SK-N-SH (cell line): ENCODE measurements at places on chromosomes 1 and 21. TPM values are rescaled to one million over a fixed set of nuclear protein-coding genes. Genes with fewer than 3 reads are reported as not detected.

GRCh38 chr1:78045563-78045925, 222 bp upstream of the GIPC2 start:
- H3K4me3 ChIP-seq = no peak overlapping the region
- no peak overlapping the region for H3K27ac ChIP-seq
- no peaks in the 10 kb centered on the region for H3K27me3 ChIP-seq
- H3K4me1 ChIP-seq = no peaks in the 10 kb centered on the region; the same call in 1 of the 2 replicates

Gene SYNC
- 25.6 and 32.0 TPM in 2 replicates for polyA plus RNA-seq

DNA sequence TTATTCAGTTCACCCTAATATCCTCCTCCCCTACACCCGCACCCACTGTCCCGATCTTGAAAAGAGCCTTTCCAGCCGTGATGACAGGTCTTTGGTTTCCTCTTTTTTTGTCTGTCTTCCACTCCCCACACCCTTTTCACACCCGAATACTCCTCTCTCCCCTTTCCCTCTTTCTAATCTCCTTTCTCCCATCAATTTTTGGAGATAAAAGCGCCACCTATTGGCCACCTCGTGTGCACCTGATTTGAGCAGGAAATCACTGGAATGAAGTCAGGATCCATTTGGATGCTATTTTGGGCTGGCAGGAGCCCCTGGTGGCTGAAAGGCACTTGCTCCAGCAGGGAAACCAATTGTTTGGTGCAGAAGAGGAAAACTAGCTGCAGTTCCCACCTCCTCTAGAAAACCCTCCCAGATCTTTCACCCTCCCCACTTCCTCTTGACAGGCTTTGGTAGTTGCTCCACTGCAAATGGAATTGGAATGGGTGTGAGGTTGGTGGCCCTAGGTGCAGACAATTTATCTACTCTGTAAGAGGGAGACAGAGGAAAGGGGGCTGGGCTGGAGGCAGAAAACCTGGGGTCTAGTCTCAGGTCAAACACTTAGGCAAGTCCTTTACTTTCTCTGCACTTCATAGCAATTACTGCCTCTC, 8.4 kb downstream of the FOXE3 start:
- H3K4me1 ChIP-seq = no peaks in the 10 kb centered on the region
- peak; percentile 65 for DNase-seq
- no peak overlapping the region for H3K4me3 ChIP-seq
- no peaks in the 10 kb centered on the region for H3K36me3 ChIP-seq
- H3K27me3 ChIP-seq = peaks cover 18% of the 10 kb centered on the region; the same call in 1 of the 2 replicates

- no peaks in the 10 kb centered on the region for H3K4me1 ChIP-seq
- H3K27me3 ChIP-seq = no peaks in the 10 kb centered on the region
- no peak overlapping the region for H3K27ac ChIP-seq
- no peaks in the 10 kb centered on the region for H3K36me3 ChIP-seq
- DNase-seq = no peak
Measured at GRCh38 chr1:39061951-39062350, 35.8 kb downstream of the NDUFS5 start.

Gene SMIM1
- 5.9 and 6.1 TPM in 2 replicates for polyA plus RNA-seq

GRCh38 chr1:108962681-108963051, 618 bp downstream of the CLCC1 start:
- H3K36me3 ChIP-seq = no peaks in the 10 kb centered on the region
- peak overlapping the region; percentile 62 for H3K4me3 ChIP-seq
- peak overlapping the region; percentile 89 for H3K27ac ChIP-seq
- peaks cover 4% of the 10 kb centered on the region for H3K4me1 ChIP-seq
- no peak for DNase-seq

Gene SLAMF7
- polyA plus RNA-seq = not detected in 2 replicates

Gene NVL
- 12.4 and 17.5 TPM in 2 replicates for polyA plus RNA-seq

Gene SPSB1
- polyA plus RNA-seq = 8.4 and 9.2 TPM in 2 replicates

DNA sequence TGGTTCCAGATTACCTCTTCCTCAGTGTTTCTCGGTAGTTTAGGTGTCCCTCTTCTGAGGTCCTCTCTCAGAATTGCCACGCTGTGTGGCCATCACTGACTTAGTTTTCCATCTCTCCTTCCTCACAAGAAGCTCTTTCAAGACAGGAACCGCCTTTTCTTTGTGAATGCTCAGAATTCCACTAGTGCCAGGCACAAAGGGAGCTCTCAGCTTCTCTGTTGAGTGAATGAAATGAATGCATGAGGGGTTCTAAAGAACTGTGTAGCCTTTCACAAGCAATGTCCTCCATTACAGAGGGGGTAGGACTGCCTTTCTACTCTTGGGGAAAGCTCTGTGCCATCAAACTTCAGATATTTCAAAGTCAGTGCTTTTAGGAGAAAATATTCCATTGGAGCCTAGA, 546.8 kb downstream of the RWDD3 start:
- H3K4me3 ChIP-seq = no peak overlapping the region
- no peaks in the 10 kb centered on the region for H3K4me1 ChIP-seq
- no peaks in the 10 kb centered on the region for H3K27me3 ChIP-seq

DNA sequence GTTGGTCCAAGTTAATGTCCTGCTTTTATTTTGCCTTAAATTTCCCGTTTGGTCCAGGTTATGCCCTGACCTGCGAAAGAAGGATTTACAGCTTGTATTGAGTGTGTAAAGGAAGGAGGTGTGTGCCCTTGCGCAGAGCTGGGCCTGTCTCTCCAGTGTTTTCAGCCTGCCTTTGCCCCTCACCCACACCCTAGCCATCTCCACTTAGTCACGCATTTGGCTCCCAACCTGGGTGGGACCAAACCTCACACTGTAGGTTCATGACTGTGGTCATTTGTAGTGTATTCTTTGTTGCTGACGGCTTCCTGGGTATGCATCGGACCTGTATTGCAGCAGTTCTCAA, 572 bp upstream of the SRSF10 start:
- H3K4me3 ChIP-seq = peak overlapping the region; percentile 90
- no peaks in the 10 kb centered on the region for H3K27me3 ChIP-seq
- peak overlapping the region; percentile 97 for H3K27ac ChIP-seq
- peaks cover 15% of the 10 kb centered on the region for H3K4me1 ChIP-seq

Gene PRAMEF17
- not detected in 2 replicates for polyA plus RNA-seq

- no peak overlapping the region for H3K4me3 ChIP-seq
- no peak overlapping the region for H3K27ac ChIP-seq
- H3K27me3 ChIP-seq = no peaks in the 10 kb centered on the region
- H3K4me1 ChIP-seq = no peaks in the 10 kb centered on the region
Measured at GRCh38 chr1:6014130-6014999, 22.1 kb upstream of the NPHP4 start.

DNA sequence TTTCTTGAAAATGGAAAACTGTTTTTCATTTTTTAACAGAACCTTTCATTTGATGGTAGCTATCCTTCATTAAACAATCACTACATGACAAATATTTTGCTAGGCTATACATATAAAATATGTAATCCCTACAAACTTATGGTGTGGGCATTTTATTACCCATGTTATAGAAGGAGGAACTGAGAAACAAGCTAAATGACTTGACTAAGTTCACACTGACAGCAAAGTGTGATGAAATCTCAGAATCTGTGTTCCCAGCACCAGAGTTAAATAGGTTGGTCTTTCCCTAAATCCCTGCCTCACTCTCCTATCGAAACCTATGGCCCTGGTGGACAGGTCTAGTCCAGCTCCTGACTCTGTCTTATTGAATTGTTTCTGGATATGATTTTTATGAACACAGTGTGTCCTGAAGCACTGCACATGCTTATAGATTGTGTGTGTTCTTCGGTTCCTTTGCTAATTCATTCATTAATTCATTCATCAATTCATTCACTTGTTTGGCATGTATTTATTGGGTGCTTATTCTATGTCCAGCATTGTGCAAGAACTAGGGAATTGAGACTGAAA, 301.0 kb downstream of the GRIK1 start:
- no peak for DNase-seq
- no peaks in the 10 kb centered on the region for H3K36me3 ChIP-seq
- no peaks in the 10 kb centered on the region for H3K27me3 ChIP-seq

DNA sequence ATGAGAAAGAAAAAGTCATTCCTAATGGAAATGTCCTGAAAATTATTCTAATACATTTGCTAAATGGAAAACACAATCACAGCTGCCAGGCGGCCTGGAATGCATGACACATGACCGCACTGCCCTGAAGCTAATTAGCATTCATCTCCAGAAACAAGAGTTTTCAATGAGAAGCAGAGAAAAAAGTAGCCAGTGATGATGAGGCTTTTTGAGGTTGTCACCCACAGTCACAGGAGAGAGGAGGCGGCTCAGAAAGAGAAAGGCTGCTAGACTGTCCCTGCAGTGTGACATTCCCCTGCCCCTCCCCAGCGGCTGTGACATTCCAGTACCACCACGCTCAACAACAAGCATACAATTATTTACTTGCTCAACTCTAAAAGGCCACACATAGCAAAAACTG, 122.9 kb upstream of the KRTAP19-8 start:
- peak; percentile 44 for DNase-seq
- no peaks in the 10 kb centered on the region for H3K36me3 ChIP-seq
- H3K27ac ChIP-seq = no peak overlapping the region
- no peaks in the 10 kb centered on the region for H3K27me3 ChIP-seq
- H3K4me3 ChIP-seq = peak overlapping the region; percentile 61

Gene ALG14
- 2.5 and 2.6 TPM in 2 replicates for polyA plus RNA-seq
